COR-L47 (cell line): ENCODE measurements at places on chromosomes 11 and 22.

GRCh38 chr11:133918608-133919260 is 38.0 kb downstream of the IGSF9B start:
- no peak for DNase-seq

DNA sequence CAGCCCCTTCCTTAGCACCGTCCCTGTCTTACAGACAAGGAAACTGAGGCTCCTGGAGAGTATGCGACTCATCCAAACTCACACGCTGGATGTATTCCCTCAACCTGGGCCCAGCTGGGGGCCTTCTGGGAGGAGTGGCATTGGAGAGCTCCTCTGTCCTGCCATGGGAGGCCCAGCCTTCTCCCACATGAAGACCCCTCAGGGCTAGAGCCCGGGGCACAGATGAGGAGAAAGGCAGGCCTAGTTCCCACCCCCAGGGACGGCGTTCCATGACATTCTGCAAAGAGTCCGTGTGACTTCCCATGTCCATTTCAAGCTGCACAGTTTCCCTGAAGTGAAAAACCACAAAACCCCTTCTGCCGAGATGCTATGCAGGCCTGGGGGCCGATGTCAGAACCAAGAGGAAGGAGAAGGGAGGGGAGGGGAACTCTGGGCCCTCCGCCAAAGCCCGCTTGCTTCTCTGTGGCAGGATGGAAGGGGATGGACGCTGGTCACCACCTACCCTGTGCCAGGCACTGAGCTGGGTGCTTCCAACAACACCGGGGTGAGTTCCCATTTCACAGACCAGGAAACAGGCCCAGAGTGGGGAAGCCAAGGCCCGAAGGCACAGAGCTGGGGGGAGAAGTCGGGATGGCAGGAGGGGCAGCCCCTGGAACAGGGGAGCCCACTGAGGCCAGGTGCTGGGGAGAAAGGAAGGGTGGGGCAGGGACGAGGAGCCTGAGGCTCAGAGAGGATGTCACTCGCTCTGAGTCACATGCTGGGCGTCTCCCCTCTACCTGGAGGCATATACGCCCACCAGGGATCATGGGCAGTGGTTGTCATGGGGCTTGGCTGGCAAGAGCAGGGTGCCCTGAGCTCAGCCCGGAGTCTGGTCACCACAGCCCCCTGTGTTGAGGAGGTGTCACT is 15.7 kb downstream of the RAC2 start:
- no peak for DNase-seq

- DNase-seq: no peak
Observed at GRCh38 chr11:90775567-90776165, 552.8 kb upstream of the CHORDC1 start.

DNA sequence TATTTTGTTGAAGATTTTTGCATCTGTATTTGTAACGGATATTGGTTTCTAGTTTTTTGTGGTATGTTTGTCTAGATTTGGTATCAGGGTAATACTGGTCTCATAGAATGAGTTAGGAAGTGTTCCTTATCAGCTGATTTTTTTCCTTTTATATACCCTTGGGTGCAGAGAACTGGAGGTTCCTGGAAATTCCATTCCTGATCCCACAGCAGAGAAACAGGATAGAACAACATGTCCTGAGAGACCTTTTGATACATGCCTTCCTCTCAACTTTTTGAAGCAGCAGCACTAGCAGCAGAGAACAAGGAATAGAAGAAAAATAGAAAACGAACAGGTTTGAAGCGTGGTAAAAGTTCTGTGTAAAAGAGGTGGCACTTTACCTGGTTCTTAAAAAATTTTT is 36.8 kb downstream of the BIRC2 start:
- no peak for DNase-seq

- no peak for DNase-seq
Observed at GRCh38 chr11:94455861-94456260, 37.8 kb downstream of the MRE11 start.

DNA sequence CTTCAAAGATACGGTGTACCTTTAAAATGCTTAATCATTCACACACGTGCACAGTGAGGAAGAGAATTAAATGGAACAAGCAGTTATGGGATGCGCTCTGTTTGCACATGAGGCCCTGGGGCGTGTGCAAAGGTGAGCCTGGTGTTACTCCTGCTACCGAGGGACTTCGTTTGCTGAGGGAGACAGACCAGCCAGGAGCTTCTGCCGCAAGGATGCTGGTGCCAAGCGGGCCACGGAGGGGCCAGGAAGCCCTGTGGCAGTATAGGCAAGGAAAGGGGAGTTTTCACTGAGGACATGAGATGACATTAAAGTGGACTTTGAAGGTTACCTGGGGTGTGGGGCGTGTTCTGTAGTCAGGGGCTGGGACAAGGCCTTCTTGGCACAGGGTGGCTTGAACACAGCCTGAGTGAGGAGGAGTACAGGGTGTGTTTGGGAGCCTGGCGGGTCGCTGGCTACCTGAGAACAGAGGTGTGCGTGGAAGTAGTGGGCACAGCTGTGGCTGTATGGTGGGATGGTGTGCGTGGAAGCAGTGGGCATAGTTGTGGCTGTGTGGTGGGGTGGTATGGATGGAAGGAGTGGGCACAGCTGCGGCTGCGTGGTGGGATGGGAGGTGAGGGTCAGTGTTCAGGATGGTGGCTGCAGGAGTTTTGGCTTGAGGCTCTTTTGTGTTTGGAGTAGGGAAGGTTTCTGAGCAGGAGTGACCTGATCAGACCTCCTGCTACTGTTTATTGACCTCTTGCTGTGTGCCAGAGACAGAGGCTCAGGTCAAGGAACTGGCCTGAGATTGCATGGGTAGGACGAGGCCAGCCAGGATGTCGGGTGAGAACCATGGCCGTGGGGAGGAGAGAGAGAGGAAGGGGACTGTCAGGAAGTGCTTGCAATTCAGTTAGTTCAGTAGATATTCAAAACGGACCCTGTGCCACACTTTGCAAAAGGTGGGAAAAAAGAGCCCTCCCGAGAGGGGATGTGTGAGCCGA is 13.7 kb downstream of the TBC1D22A start:
- DNase-seq: no peak

- no peak for DNase-seq
Observed at GRCh38 chr11:3225826-3226750, 6.1 kb downstream of the MRGPRE start.

DNA sequence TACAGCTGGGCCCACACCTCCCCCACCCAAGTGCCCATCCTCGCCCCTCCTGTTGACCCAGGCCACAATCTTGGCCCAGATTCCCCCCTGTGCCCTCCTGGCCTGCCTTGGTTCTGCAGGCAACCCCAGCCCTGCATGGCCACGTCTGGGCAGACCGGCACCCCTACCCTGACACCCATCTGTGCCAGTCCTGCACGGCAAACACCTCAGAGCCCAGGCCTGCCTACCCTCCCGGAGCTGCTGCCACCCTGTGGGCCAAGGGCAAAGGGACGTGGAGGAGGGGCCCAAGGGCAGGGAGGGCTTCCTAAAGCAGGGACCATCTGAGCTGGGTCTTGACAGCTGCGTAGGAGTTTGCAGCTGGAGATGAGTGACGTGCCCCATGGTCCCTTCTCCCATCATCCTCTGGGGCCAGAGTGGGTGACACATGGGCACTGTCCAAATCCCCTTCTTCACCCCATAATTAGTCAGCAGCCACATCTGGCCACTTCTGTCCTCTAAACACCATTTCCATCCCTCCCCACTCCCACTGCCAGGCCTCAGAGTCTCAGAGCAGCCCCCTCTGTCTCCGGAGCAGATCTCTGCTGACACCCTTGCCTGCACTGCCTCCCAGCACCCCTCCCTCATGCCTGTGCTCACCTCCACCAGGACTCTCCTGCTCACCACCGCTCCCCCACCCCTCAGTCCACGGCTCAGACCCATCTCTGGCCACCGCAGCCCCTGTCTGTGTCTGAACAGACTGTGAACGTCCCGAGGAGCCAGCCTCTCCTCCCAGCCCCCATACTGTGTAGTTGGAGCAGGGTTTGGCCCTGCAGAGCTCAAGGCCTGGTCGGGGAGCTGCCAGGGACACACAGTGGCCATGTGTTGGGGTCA is 35.6 kb upstream of the PPARA start:
- no peak for DNase-seq

- DNase-seq: no peak
Observed at GRCh38 chr22:49011769-49012648, 815.7 kb downstream of the BRD1 start.

- no peak for DNase-seq
Observed at GRCh38 chr22:49646876-49647275, 180.8 kb downstream of the BRD1 start.

GRCh38 chr11:127873478-127873877 is 713.9 kb downstream of the ETS1 start:
- DNase-seq: no peak

DNA sequence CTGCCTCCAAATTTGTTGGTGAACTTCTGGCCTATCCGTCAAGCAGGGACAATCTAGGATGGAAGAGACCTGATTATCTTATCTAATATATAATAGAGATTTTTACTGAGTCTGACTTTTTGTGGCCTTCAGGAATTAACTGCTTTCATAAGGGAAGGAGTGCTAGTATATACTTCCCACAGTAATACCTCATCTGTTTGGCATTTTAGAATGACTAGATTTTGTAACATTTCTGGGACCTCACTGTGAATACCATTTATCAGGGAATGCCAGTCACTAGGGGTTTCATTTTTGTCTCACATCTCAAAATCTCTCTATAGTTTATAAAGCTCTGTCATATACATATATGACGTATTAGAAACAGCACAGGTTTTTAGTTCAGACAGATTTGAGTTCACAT is 114.3 kb downstream of the INSC start:
- DNase-seq: no peak

- DNase-seq: no peak
Observed at GRCh38 chr11:72779495-72780128, 14.2 kb downstream of the STARD10 start.

GRCh38 chr11:130639369-130639768 is 190.9 kb downstream of the ADAMTS15 start:
- no peak for DNase-seq

GRCh38 chr11:61117168-61117520 is 14.9 kb downstream of the CD5 start:
- no peak for DNase-seq

- DNase-seq: peak; percentile 18
Observed at GRCh38 chr22:27719535-27720227, 81.9 kb downstream of the MN1 start.

DNA sequence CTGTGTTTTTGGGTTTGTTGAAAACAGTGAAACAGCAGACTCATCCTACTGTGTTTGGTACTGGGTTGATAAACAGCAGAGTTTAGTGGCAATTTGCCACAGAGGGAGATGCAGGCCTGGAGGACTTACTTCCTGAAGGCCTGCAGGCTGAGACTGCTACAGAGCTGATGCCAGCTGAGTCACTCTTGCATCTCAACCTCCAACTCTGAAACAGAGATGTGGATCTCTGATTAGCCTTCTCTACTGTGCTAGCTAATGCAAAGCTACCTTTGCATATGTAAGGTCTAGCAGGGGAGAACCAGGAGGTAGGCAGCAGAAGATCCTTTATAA is 14.3 kb downstream of the ATP5MG start:
- no peak for DNase-seq

DNA sequence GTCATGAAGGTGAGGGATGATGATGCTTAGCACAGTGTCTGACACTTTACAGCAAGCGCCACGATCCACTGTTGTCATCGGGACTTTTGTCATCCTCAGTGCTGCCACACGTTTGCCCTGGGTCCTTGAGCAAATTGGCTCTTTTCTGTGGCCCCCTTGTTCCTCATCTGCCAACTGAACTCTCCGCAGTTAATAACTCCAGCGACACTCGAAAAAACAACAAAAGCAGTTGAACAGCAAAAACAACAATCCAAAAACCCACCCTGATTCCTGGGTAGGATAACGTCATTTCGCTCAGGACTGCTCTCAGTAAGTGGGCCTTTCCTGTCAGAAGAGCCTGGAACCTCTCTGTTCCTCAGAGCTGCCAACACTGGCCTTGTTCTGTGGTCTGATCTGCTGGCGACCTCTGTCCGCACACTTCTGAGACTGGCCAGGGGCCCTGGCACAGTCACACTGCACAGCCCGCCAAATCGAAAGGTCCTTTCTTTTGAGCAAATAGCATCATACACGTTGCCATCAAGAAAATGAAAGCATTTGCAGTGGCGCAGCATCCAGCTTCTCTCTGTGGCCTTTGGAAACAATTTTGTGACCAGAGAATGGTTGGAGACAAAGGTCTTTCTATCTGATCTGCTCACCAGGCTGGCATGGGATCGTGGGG is 79.9 kb upstream of the SYT13 start:
- no peak for DNase-seq
